B cell (primary cell): ENCODE measurements at places on chromosomes 2 and 18. TPM values are rescaled to one million over a fixed set of nuclear protein-coding genes. Genes with fewer than 3 reads are reported as not detected.
A peak's percentile ranks its signal among the peaks of the same experiment; 100 is the strongest.

Gene LRATD1
- not detected in 2 replicates for total RNA-seq

Gene SATB2
- total RNA-seq, result 0.49 and 0.61 TPM in 2 replicates

Gene KCNG2
- not detected in 2 replicates for total RNA-seq

Gene C1GALT1C1L
- total RNA-seq, result not detected in 2 replicates

Gene ASPRV1
- 0.68 and 1.1 TPM in 2 replicates for total RNA-seq

Gene THAP4
- 26.5 and 29.9 TPM in 2 replicates for total RNA-seq

Gene MC5R
- total RNA-seq, result not detected in 2 replicates

GRCh38 chr2:27807476-27807875, 36.0 kb downstream of the MRPL33 start:
- H3K4me3 ChIP-seq, result no peak overlapping the region
- no peaks in the 10 kb centered on the region for H3K36me3 ChIP-seq
- no peak for DNase-seq
- no peaks in the 10 kb centered on the region for H3K27me3 ChIP-seq
- no peaks in the 10 kb centered on the region for H3K4me1 ChIP-seq

DNA sequence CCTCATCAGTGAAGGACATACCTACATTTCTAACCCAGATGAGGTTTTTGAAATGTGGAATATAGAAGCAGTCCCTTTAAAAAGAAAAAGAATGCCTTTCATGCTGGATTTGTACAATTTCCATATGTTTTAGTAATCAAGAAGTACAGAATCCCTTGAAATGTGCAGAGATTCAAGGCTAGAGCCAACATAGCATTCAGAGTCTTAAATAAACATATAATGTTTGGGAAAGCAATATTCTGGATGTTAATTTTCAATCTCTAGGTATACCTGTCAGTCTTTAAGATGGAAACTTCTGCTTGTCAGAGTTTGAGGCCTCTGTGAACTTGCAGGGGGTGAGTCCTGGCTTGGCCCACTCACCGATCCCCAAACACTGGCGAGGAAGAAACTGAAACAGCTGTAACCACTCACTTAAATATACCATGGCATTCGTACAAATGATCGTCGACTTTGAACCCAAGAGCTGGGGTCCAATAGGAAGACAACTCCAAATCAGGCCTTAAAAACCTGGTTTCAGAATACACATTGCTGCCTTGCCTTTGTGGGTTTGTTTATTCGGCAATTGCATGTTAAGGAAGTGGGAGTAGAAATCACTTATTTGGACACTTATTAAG, 132.8 kb upstream of the NCK2 start:
- DNase-seq, result no peak
- no peaks in the 10 kb centered on the region for H3K4me1 ChIP-seq
- H3K4me3 ChIP-seq, result no peak overlapping the region
- no peaks in the 10 kb centered on the region for H3K36me3 ChIP-seq
- no peaks in the 10 kb centered on the region for H3K27me3 ChIP-seq

GRCh38 chr18:33184958-33185357, 255.6 kb downstream of the CCDC178 start:
- no peak for DNase-seq
- H3K4me3 ChIP-seq, result no peak overlapping the region
- no peaks in the 10 kb centered on the region for H3K36me3 ChIP-seq
- no peaks in the 10 kb centered on the region for H3K27me3 ChIP-seq
- no peak overlapping the region for H3K27ac ChIP-seq

GRCh38 chr18:79937103-79937860, 14.2 kb downstream of the SLC66A2 start:
- no peak overlapping the region for H3K27ac ChIP-seq
- H3K4me3 ChIP-seq, result no peak overlapping the region
- peaks cover 2% of the 10 kb centered on the region for H3K36me3 ChIP-seq
- H3K4me1 ChIP-seq, result no peaks in the 10 kb centered on the region
- no peaks in the 10 kb centered on the region for H3K27me3 ChIP-seq

GRCh38 chr18:13530879-13531387, 195.4 kb downstream of the FAM210A start:
- no peaks in the 10 kb centered on the region for H3K36me3 ChIP-seq
- H3K27ac ChIP-seq, result no peak overlapping the region
- peaks cover 8% of the 10 kb centered on the region for H3K4me1 ChIP-seq
- no peak overlapping the region for H3K4me3 ChIP-seq
- DNase-seq, result peak; percentile 43

GRCh38 chr2:65040400-65041261, 15.6 kb upstream of the CEP68 start:
- DNase-seq, result peak; percentile 86
- H3K36me3 ChIP-seq, result peaks cover 6% of the 10 kb centered on the region
- H3K4me1 ChIP-seq, result peaks cover 5% of the 10 kb centered on the region
- no peaks in the 10 kb centered on the region for H3K27me3 ChIP-seq
- no peak overlapping the region for H3K4me3 ChIP-seq
- H3K27ac ChIP-seq, result no peak overlapping the region

DNA sequence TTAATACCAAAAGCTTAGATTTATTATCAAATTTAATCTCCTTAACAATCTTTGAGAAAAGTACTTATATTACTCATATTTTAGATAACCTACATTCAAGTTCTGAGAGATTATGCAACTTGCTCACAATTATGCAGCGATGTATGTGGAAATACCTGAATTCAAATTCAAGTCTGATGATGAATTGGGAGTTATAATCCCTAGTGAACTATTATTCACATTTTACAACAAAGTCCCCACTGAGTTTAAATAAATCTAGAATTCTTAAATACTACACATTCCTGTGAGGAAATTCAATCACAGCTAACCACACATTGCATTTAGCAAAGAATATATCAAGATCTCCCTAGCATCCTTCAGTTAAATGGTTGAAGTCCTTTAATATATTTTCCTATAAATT, 278.4 kb downstream of the NOL4 start:
- H3K4me3 ChIP-seq, result no peak overlapping the region
- DNase-seq, result no peak
- no peaks in the 10 kb centered on the region for H3K27me3 ChIP-seq
- no peak overlapping the region for H3K27ac ChIP-seq
- no peaks in the 10 kb centered on the region for H3K36me3 ChIP-seq

DNA sequence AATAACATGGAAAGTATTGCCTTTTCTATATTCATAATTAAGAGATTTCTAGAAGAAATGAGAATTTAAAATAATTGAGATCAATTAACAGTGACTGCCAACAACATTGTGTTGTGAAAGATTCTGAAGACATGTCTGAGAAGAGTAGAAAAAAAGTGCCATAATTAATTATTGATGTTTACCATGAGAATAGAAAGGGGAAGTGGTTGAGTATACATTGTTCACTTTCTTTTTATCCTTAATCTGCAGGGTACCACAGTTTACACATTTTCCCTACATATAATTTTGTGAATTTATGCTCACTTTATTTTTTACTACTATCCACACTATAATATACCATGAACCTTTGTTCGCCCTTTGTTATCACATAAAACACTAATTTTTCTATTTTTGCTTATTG, 47.1 kb upstream of the UBE2E3 start:
- no peaks in the 10 kb centered on the region for H3K36me3 ChIP-seq
- no peak overlapping the region for H3K4me3 ChIP-seq

GRCh38 chr2:230234845-230235244, 9.3 kb downstream of the SP140 start:
- H3K4me1 ChIP-seq, result peaks cover 45% of the 10 kb centered on the region
- peaks cover 80% of the 10 kb centered on the region for H3K36me3 ChIP-seq
- no peak for DNase-seq
- H3K27me3 ChIP-seq, result no peaks in the 10 kb centered on the region
- H3K27ac ChIP-seq, result no peak overlapping the region
- no peak overlapping the region for H3K4me3 ChIP-seq

- H3K4me1 ChIP-seq, result no peaks in the 10 kb centered on the region
- H3K27ac ChIP-seq, result no peak overlapping the region
- no peaks in the 10 kb centered on the region for H3K27me3 ChIP-seq
- H3K4me3 ChIP-seq, result no peak overlapping the region
Measured at GRCh38 chr2:75375646-75376582, 176.6 kb upstream of the TACR1 start.
